ENCODE measurements at places on chromosomes 3 and 15.

GRCh38 chr3:160676547-160677303 is at the start of gene ARL14:
TSS of gene ARL14 (plus strand) at chr3:160677160. CDS start at chr3:160677347, 187 bp downstream.
- no peak for DNase-seq

DNA sequence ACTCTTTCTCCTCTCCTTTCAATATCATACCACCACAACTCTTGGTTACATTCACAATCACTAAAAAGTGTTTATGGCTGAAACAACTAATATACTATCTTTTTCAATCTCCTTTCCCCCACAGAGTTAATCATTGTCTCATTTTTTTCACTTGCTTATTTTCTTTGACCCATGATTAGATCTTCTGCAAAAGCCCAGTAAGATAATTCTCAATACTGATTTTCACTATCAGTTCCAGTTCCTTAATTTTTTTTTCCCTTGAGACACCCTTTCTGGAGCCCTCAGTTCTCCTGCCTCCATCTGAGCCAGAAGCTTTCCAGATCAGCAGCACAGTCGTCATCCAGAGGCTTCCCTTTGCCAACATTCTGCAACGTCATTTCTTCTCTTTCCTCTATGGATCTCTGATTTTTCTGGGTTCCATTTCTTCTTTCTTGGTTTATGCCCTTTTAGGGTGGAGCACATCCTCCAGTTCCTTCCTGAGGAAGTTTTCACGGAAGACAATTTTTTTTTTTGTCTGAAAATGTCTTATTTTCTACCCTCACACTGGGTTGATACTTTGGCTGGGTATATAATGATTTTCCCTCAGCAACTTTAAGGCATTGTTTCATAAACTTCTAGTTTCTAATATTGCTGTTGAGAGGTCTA is 88.7 kb upstream of the C15orf39 start:
- no peak for DNase-seq

GRCh38 chr3:144626835-144627234 is 655.2 kb downstream of the DIPK2A start:
- no peak for DNase-seq

- no peak for DNase-seq
These were observed 103.9 kb upstream of the UBP1 start for GRCh38 chr3:33544126-33544525.

DNA sequence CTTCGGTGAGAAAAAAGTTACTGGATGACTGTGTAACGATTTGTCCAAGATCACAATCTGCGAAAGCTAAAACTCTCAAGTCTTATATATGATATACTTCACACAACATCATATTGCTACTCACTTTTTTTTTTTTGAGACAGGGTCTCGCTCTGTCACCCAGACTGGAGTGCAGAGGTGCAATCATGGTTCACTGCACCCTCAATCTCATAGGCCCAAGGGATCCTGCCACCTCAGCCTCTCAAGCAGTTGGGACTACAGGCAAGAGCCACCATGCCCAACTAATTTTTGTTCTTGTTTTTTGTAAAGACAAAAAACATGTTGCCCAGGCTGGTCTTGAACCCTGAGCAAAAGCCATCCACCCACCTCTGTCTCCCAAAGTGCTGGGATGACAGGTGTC is 5.4 kb upstream of the ATP13A4 start:
- DNase-seq: no peak

- DNase-seq: no peak
These were observed 356.0 kb downstream of the SHQ1 start for GRCh38 chr3:72492240-72492639.

DNA sequence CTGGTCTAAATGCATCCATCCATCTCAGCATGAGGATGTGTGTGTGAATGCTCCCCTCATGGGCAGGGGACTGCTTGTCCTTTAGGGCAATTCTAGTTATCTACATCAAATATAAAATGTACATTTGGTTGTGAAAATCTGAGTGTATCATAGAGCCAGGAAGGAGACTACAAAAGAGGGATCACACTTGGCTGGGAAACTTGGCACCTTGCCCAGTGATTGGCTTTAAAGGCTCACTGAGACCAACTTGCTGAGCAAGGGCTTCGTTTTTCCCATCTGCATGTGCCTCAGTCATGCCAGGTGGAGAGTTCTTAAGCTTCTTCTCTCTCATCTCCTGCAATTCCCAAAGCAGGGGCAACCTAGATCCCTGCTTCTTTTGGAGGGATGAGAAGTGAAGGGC is 5.2 kb downstream of the CAPN3 start:
- DNase-seq: peak; percentile 69

DNA sequence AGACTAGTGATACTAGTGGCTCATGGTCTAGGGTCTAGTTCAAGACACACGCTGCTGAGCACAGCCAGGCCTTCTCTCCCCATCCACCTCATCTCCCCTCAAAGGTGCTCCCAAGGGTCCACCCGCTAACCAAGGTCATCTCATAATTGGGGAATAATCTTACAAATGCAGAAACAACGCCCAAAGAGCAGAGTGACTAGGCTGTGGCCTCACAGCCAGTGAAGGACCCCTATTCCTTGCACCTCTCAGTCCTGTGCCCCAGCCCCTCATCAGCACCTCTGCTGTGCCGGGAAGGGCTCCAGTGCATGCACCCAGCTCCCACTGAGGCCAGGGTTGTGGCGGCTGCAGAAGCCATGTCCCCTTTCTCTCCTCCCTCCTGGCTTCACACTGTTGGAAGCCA is 286.9 kb downstream of the UACA start:
- DNase-seq: no peak

DNA sequence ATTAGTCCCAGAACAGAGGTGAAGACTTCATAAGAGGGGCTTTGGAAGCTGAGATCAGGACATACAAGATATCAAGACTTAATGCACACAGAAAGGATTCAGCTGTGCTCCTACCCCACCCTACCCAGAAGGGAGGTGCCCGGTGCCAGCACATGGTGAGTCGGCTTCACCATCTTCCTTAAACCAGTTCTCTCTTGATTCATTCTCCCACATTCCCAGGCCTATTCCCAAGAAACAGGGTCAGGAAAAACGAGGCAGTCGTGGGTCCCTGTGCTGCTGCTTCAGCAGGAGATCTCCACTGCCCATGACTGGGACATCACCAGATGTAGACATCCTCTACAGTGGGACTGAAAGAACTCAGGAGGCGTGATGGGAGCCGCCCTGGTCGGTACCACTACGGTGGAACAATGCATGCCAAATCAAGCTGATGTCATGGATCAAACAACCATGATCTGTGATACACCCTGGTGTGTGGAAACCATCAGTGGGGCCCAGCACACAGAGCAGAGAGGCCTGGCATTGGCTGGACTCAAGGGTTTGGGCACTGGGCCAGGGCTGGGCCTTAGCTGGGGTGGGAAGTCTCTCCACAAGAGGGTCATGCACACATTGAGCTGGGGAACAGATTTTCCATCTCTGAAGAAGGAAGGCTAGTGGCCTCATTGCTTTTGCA is 41.9 kb downstream of the CCDC12 start:
- no peak for DNase-seq

GRCh38 chr3:129892486-129892856 is 1.0 kb downstream of the TMCC1 start:
- no peak for DNase-seq

GRCh38 chr3:64848822-64849221 is 161.0 kb upstream of the ADAMTS9 start:
- no peak for DNase-seq

GRCh38 chr3:52250122-52250521 is 4.6 kb downstream of the PPM1M start:
- no peak for DNase-seq

- DNase-seq: no peak
These were observed 522.5 kb upstream of the AGTR1 start for GRCh38 chr3:148175214-148175613.

GRCh38 chr3:190051641-190052040 is 69.1 kb downstream of the P3H2 start:
- DNase-seq: no peak

Measured in NCI-H1105 (cell line).